ENCODE measurements at places on chromosomes 2 and 18. TPM values are rescaled to one million over a fixed set of nuclear protein-coding genes. Genes with fewer than 3 reads are reported as not detected.

GRCh38 chr2:98749066-98749450 is 18.1 kb upstream of the MGAT4A start:
- DNase-seq: peak; percentile 3

GRCh38 chr2:104472076-104472475 is 381.8 kb upstream of the POU3F3 start:
- no peak for DNase-seq

The GCKR gene
- total RNA-seq: not detected

GRCh38 chr2:36461039-36461681 is 105.6 kb downstream of the CRIM1 start:
- no peak for DNase-seq

The TMEFF2 gene
- 0.15 TPM for total RNA-seq

GRCh38 chr2:236731767-236732580 is 162.3 kb downstream of the ACKR3 start:
- no peak for DNase-seq

DNA sequence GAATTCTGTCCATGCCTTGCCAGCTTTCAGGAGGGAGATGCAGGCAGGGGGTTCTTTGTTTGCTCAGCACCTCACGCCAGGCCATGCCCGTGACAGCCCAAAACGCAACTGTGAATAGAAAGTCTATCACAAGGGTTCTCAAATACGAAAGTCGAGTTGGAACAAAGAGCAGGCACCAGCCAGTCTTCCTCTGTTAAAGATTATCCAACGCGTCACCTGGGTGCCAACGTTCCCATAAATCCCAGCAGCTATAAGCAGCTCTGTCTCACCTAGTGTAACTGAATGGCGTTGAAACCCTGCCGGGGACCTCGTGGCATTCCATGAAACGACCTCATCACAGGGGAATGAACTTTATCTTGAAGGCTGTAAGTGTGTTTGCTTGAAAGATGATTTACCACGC is 84.8 kb upstream of the GATA6 start:
- DNase-seq: no peak

The DOK6 gene
- 13.9 TPM for total RNA-seq

DNA sequence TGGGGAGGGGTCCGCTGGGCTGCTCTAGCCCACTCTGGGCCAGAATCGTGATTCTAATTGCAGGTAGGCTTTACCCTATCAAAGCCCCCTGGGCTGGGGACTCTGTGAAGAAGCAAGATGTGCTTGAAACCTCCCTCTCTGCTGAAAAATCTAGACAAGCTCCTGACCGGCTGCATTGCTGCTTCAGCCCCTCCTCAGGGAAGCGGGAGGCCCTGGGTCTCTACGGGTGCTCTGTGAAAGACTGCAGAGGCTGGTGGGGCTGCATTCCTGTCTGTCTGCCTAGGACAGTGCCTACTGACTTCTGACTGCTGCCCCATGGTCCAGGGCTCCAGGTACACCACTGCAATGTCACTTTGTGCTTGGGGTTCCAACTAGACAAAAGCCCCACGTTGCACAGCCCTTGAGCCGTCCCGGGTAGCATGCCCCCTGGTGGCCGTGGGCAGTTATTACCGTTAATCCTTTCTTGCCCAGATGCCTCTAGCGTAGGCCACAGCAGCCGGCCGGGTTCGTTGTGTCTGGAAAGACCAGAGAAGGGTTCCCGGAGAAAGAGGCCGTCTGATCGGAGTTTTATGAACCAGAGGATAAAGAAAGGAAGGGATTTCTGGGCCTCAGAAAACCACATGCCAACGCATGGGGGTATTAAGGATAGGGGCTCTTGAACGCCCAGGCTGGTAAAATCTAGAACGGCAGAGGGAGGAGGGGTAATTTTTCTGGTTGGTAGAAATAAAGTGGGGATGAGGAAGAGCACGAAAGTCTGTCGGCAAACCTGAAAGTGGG is 15.9 kb upstream of the C1QL2 start:
- DNase-seq: peak; percentile 50

The POMC gene
- total RNA-seq: 3.9 TPM

DNA sequence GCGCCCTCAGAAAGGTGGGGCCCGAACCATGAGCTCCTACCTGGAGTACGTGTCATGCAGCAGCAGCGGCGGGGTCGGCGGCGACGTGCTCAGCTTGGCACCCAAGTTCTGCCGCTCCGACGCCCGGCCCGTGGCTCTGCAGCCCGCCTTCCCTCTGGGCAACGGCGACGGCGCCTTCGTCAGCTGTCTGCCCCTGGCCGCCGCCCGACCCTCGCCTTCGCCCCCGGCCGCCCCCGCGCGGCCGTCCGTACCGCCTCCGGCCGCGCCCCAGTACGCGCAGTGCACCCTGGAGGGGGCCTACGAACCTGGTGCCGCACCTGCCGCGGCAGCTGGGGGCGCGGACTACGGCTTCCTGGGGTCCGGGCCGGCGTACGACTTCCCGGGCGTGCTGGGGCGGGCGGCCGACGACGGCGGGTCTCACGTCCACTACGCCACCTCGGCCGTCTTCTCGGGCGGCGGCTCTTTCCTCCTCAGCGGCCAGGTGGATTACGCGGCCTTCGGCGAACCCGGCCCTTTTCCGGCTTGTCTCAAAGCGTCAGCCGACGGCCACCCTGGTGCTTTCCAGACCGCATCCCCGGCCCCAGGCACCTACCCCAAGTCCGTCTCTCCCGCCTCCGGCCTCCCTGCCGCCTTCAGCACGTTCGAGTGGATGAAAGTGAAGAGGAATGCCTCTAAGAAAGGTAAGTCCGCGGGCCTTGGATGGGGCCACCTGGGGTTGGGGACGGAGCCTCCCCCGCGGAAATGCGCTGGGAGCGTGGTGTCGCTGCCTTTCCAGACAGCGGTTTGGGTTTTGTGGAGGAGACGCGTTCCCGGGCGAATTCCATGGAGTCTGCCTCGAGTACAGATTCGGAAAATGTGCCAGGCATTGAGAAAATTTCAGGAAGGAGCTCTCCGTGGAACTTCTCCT is 559 bp downstream of the HOXD1 start:
- no peak for DNase-seq

- no peak for DNase-seq
Measured at GRCh38 chr18:59458575-59458974, 99.5 kb upstream of the LMAN1 start.

GRCh38 chr2:16425462-16426336 is 239.9 kb downstream of the CYRIA start:
- DNase-seq: peak; percentile 88

The FBXO36 gene
- 5.7 TPM for total RNA-seq

- DNase-seq: no peak
Measured at GRCh38 chr2:235447210-235447609, 46.6 kb upstream of the AGAP1 start.

GRCh38 chr2:45833301-45833967 is 182.0 kb downstream of the PRKCE start:
- no peak for DNase-seq

The SLC14A1 gene
- not detected for total RNA-seq

GRCh38 chr2:29527947-29528346 is 393.4 kb downstream of the ALK start:
- DNase-seq: peak; percentile 53

DNA sequence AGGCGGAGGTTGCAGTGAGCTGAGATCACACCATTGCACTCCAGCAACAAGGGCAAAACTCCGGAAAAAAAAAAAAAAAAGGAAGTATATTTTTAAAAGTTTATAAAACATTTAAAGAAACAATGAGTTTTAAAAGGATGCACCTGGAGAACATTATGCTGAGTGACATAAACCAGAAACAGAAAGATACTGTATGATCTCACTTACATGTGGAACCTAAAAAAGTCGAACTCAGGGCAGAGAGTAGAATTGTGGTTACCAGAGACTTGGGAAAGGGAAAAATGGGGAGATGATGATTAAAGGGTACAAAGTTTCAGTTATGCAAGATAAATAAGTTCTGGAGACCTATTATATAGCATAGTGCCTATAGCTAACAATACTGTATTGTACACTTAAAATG is 52.8 kb upstream of the RTN4 start:
- DNase-seq: no peak

DNA sequence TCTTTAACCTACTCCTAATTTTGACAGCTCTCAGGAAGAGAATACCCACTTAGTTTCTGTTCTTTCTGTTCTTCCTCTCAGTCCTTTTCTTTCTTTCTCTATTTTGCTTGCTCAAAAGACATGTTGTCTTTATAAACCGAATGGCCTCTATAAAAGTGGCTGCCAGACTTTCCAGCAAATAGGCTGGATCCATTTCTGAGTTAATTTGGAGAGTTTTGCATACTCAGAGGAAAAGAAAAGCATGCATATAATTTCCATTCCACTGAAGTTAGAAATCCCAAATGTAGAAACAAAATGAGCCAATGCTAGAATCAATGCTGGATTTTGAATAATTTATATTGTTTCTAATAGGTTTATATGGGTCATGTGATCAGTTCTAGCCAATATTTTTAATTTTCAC is 65.9 kb downstream of the FAM124B start:
- no peak for DNase-seq

- no peak for DNase-seq
Measured at GRCh38 chr2:23706613-23707078, 220.3 kb downstream of the ATAD2B start.

DNA sequence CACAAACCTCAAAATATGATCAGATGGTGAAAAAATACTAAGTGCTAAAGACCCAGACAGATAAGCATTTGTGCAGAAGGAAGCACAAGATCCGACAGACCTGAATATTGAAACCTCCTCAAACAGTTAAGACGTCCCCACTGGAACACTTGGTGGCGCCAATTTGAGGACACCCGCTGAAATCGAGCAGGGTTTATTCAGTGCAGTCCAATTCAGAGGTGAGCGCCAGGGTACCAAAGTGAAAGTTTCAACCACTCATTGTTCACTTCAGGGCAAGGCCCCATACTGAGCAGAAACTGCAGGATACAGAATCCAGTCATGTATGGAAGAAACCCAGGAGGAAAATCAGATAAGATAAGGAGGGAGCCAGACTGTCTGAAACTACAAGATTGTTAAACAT is 417.6 kb downstream of the LRRTM4 start:
- no peak for DNase-seq

The EMILIN2 gene
- total RNA-seq: 75.9 TPM

The AMER3 gene
- 1.2 TPM for total RNA-seq

- DNase-seq: no peak
Measured at GRCh38 chr2:163187119-163187518, 348.6 kb upstream of the KCNH7 start.

The UGT1A4 gene
- total RNA-seq: not detected

The CPS1 gene
- total RNA-seq: 139 TPM

The PRKCE gene
- 13.2 TPM for total RNA-seq

Measured in cardiac muscle cell (in vitro differentiated cells and primary cell).